Astrocyte of the spinal cord (primary cell): ENCODE measurements at places on chromosomes 16 and 17.

DNA sequence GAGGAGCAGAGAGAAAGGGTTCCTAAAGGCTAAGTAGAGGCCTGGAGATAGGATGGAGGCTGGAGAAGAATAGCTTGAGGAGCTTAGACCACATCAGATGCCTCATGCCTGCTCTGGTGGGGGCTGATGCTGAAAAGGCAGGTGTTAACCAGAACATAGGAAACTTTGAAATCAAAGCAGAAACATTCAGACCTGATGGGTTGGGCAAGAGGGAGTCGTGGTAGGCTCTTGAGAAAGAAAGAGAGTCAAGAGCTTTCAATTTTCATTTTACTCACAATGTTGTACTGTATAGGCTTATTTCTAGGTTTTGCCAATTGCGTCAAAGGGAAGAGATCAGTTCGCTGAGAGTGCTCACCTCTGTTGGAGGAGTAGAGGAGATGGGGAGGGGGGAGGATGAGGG lies 406.6 kb upstream of the SALL1 start:
- DNase-seq: no peak

DNA sequence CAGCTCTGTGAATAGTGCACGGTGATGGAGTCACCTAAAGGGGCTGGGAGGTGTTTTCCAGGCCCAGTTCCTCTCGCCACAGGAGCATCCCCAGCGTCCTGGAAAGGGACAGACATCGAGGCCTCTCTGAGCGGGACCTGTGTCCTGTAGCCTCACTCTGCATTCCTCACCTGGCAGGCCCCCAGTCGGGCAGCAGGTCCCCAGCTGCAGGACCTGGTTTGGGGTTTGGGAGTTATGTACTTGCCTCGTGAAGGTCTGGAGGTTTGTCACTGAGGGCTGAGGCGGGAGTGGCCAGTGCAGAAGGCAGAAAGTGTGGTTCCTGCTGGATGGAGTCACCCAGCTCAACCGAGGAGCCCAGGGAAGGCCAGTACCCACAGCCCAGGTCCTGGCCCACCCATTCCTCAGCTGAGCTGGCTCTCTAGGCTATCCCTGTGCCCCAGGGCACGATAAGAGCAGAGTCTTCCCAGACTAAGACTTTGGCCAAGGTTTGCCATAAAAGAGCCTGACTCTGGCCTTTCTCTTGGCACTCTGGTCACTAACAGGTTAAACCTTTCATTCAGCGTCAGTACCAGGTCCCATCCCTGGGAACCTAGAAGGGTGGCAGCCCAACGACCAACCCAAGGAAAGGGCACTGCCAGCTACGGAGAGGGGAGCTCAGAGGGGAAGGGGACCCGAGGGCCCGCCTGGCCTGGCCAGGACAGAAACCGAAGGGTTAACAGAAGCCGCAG lies 24.4 kb downstream of the TBX4 start:
- DNase-seq: no peak

- peak; percentile 80 for DNase-seq
Observed at GRCh38 chr17:37671824-37672547, 28.7 kb upstream of the DDX52 start.

GRCh38 chr16:66487580-66488275 lies 60.6 kb downstream of the BEAN1 start:
- DNase-seq: peak; percentile 13

DNA sequence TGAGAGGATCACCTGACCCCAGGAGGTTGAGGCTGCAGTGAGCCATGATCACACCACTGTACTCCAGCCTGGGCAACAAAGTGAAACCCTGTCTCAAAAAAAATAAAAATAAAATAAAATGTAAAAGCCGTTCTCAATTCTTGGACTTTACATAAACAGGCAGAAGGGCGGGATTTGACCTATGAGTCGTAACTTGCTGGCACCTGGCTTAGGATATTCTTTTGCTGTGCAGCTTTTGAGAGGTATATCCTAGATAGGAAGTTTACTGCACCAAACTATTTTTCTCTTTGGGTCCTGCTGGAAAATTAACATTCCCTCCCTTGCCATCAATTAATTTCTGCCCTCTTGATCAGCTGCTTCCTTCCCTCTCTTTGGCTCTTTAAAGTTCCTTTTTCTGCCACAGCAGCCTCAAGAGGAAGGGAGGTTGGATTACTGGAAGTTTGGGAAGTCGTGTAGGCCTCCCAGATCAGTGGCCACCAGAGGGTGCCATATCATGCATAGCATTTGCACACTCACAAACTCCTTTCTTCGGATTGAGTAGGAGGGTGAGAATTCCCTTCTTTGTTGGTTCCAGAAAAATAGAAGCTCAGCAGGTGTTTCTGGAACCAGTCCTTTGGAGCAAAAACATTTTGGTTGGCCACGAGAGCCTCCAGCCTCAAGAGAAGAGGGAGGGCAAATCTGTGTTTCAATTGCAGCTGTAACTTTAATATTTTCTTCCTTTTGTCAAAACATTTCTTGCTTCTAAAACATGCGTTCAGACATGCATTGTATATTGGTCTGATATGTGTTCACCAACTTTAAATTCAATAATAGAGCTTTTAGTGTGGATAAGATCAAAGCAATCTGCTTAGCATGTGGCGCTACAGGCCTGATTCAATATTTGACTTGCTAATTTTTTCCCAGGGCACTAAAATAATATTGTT lies 147.3 kb downstream of the CCDC182 start:
- DNase-seq: peak; percentile 83

DNA sequence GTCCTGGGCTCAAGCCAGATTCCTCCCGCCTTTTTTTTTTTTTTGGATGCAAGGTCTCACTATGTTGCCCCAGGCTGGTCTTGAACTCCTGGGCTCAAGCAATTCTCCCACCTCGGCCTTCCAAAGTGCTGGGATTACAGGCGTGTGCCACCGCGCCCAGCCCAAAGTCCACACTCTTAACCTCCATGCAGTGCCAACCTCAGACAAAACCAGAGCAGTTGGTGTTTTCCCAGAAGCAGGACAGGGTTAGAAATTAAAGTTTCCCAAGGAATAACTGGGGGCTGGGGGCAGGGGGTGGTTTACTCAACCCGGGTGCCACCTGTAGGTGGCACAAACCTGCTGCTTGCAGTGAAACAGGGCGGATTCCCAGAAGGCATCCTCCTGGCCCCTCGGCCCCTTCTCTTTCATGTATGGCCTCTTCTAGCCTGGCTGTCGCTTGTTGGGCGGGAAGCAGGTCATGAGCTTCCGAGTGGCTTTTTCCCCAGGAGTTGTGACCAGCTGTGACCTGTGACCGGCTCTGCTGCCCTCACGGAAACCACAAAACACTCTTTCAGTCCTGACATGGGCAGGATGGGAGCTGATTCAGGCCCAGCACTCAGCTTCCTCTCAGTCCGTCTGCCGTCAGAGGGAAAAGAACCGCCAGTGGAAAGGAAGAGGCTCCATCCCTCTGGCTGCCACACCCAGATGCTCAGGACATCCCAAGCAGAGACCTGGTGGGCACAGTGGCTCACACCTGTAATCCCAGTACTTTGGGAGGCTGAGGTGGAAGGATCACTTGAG lies 25.6 kb upstream of the USP7 start:
- no peak for DNase-seq
